GM18507 (cell line): ENCODE measurements at places on chromosomes 5 and 9.

GRCh38 chr5:138720840-138721239, 32.4 kb upstream of the CTNNA1 start:
- no peak for DNase-seq

DNA sequence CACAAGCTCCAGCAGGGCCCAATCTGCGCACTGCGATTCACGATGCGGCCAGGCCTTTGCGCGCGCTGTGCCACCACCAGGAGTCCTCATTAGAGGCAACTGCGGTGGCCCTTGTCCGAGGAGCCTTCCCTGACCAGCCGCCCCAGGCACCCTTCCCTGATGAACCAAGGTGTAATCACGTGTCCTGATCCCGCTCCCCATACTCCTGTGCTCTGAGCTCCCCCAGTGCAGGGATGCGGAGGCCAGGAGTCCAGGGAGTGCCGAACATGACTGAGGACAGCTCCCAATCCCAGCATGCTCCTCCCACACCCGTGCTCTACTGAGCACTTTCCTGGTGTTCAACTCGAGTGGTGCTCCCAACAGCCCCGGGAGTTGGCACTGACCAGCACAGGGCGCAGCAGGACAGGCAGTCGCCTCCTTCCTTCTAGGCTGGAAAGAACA, 134.8 kb downstream of the ZNF354C start:
- DNase-seq = no peak

DNA sequence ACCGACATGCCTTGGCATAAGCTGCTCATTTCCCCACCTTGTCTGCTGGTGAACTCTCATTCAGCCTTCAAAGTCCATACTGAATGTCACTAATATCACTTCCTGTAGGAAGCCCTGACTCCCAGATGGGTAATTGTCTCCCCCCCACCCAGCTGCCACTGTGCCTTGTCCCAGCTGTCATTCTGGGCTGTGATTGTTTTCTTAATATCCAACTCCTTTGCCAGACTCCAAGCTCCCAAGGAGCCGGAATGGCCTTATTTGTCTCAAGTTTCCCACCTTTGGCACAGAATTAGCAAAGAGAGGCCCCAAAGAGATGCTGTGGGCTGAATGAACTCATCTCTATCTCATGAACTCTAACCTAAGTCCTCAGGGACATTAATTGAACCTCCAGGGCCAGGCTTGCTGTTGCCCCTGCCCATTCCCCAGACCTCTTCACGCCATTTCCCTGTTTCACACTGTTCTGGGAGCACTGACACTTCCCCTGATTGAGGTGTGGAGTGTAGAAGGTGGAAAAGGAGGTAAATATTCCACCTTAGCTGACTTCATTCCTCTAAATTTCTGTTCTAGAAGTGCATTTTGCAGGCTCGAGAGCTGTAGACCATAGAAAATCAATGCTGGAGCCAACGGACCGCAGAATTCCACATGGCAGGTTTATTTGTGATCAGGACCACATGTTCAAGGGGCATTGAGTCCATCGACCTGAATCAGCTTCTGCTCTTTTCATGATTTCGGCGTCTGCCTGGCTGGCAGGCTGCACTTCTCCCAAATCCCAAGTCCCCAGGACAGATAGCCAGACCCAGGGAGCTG, 4.9 kb upstream of the SH3PXD2B start:
- DNase-seq = no peak

DNA sequence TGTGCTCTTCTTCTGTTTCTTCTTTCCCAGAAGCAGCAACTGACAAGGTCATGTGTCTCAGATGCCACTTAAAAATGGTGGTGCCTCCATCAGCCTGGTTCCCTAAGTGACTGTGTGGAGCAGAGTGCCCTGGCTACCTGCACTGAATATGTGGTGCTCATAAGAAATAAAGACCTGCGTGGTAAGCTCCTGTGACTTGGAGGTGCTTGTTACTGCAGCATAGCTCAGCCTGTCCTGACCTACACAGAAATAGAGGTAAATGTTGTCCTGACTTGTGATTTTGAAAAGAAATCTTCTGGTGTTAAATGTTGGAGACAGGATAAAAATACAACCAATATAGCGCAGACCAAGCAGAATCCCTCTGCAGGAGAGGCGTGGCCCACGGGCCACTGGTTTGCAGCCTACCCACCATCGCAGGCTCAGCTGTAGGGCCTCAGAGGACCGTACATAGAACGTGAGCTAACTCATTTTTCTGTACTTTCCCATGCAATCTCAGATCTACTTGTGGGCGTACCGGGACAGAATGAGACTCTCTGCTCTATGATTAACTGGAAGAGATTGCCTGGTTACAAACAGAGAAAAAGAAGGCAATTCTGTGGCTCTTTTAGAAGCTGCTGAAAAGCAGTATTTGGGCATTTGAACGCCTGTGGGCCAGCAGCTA, 79.4 kb upstream of the UNC5A start:
- no peak for DNase-seq

DNA sequence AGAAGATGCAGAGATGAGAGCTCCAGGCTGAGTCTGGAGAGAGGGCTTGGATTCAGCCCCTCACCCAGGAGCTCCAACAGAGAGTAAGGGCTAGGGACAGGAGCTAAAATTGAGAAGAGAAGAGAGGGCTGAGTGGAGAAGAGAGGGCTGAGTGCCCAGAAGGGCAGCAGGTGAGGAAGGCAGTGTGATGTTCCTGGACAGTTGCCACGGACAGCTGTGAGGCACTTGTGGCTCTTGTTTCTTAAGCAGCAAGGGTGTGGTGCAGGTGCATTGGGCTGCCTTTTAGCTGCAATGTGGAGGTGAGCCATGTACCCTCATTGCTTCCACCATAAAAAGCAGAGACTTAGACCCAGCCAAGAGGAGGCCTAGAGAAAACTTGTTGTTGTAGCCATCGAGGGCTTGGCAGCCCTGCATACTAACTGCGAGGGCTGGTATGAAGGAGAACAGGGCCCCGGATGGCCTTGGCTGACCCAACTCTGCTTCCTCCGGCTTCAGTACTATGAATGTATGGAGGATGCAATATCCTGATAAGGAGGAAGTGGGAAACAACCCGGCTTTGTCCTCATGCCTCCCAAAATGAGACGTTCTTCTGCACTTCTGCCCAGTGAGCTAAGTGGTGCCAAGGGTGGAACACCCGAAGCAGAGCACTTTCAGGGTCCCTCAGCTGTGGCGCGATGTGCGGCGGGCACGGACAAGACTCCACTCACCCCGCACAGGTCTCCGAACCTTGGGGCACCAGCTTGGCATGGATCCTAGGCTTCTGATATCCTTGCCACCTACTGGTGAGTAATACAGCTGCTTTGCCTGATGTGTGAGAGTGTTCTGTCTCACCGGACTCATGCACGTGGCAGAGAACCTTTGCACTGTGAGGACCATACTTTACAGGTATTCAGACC, 65.2 kb downstream of the LRRC70 start:
- no peak for DNase-seq

GRCh38 chr5:178121391-178122276, 8.3 kb downstream of the N4BP3 start:
- DNase-seq = no peak

GRCh38 chr5:56183506-56183905, 49.6 kb downstream of the ANKRD55 start:
- no peak for DNase-seq

DNA sequence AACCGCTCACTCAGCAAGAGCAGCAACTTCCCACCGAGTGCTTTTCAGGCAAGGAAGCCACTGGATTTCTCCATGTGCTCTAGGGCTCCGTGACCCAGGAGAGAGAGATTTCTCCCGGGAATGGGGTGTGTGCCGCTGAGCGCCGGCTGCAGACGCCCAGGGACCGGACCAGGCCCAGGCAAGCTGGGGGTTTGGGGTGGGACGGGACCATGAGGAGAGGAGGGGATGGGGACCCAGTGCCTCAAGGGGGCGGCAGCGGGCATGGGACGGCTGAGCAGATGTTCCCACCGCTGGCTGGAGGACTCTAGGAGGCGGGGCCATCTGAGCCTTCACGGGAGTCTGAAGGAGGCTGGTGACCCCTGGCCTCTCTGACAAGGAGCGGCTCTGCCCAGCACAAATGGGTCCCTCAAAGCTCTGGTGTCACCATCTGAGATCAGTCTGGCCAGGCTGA, 8.5 kb downstream of the LCN9 start:
- DNase-seq = no peak

- no peak for DNase-seq
Observed at GRCh38 chr5:173187054-173187743, 42.9 kb downstream of the BNIP1 start.

GRCh38 chr5:123800640-123801039, 288.7 kb downstream of the CSNK1G3 start:
- DNase-seq = no peak

- DNase-seq = no peak
Observed at GRCh38 chr9:115232181-115232774, 114.3 kb upstream of the TNC start.

DNA sequence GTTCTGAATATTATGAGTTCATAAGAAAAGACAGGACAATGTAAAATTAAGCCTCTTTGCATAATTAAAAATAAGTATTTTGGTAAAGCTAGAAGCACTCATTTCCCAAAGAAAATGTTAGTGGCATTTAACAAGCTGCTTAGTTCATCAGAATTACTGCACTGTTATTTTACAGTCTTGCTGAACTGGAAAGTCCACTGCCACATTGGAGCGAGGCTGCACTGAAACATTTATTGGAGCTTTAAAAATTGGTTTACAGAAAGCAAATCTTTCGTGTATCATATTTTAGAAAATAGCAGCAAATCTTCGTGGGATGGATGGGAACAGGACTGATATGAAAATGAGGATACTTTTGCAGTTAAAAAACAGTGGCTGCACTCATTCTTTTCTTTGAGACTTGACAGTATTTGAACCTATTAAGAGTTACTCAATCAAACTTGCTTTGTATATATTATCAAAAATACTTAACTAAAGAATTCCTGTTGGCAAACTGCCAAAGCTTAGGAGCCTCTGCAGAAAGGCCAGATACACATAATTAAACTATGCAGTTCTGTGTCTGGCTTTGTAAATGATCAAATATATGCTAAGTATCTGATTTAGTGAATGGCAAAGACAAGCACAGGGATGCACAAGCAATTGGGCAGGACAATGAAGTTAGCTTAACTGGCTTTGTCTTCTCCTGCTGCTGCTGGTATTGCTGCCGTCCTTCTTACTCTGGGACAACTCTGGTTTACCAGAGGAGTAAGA, 16.5 kb upstream of the FBXL7 start:
- no peak for DNase-seq

- no peak for DNase-seq
Observed at GRCh38 chr5:160312960-160313727, 780 bp upstream of the CCNJL start.

GRCh38 chr5:37565062-37565670, 186.0 kb downstream of the WDR70 start:
- no peak for DNase-seq

GRCh38 chr9:99103054-99103895, 1.6 kb upstream of the TGFBR1 start:
- DNase-seq = no peak

DNA sequence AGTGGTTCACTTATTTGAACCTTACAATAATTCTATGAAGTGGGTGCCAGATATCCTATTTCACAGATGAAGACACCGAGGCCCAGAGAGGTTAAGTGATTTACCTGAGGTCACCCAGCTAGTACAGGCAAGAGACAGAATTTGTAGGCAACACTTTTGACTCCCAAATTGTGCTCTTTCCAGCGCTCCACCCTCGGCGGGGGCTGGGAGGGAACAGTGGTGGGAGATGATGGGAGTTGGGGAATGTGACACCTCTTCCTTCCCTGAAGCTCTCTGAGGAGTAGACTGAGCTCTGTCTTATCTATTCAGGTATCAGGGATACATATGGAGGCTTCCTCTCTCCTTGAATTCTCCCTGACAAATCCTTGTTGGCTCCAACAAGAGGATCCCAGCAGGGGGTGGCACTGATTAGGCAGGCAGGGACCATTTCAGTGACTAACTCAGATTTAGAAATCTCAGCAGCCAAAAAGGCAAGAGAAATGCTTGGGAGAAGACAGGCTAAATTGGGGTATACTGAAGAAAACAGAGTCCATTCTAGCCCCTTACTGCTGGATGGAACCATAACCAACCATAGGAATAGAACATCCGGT, 95.8 kb upstream of the PANK3 start:
- no peak for DNase-seq

DNA sequence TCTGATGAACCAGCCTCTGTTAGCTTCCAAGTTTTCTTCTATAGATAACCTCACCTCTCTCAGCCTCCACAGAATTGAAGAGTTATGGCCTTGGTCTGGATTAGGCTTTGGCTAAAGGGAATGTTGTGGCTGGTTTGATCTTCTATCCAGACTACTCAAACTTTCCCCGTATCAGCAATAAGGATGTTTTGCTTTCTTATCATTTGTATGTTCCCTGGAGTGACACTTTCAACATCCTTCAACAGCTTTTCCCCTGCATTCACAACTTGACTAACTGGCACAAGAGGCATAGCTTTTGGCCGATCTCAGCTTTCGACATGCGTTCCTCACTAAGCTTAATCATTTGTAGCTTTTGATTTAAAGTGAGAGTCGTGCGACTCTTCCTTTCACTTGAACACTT, 28.1 kb upstream of the GNE start:
- no peak for DNase-seq

DNA sequence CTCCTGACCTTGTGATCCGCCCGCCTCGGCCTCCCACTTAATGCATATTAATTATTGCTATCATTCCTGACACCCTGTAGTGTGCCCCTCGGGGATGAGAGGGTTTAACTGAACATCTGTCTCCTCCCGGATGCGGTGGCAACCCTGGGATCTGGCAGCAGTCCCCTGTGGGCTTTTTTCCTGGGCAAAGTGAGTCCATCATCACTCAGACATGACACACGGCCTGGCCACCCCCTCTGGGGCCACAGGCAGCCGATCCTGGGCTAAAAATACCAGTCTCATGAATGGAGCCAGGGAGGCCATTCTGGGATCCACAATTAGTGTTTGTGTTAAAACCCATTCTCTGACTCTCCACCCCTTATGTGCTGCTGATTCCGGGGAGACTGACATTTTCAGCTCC, 161.2 kb downstream of the RGS3 start:
- no peak for DNase-seq

DNA sequence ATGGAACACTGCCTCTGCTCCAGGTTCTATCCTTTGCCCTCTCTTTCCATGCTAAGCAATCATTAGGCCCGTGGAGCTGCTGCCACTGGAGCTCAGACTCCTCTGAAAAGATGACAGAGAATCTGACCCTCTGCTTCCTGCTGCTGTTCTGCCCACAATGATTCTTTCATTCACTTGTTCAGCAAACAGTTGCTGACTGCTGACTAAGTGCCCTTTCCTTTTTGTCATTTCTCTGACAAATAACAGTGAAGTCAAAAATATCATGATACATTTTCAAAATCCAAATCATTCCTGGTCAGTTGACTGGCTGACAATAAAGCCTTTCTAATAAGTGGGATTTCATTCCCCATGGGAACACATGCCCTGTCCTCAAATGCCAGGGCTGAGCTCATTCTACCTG, 110.1 kb downstream of the SIL1 start:
- DNase-seq = no peak
